ENCODE measurements at places on chromosomes 7 and 10. TPM values are rescaled to one million over a fixed set of nuclear protein-coding genes. Genes with fewer than 3 reads are reported as not detected.
A peak's percentile ranks its signal among the peaks of the same experiment; 100 is the strongest.

INA gene
- 1.2 TPM for total RNA-seq

GRCh38 chr10:98316661-98317060 lies 48.7 kb upstream of the LOXL4 start:
- ATAC-seq: peak; percentile 50

DNA sequence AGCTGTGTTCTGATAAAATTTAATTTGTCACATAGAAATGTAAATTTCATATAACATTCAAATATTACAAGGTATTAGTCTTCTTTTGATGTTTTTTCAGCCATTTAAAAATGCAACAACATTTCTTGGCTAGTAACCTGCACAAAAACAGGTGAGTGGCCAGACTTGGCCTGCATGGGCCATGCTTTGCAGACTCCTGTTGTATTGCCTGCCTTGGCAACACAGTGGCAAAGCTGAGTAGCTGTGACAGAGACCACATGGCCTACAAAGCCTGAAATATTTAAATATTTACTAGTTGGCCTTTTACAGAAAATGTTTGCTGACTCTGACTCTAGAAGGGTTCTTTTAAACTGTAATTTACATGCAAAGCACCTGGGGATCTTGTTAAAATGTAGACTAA lies 13.5 kb upstream of the TBX20 start:
- ATAC-seq: no peak

- ATAC-seq: no peak
Observed at GRCh38 chr10:78072504-78072903, 38.8 kb downstream of the RPS24 start.

SLC16A9 gene
- 0.54 TPM for total RNA-seq

DNA sequence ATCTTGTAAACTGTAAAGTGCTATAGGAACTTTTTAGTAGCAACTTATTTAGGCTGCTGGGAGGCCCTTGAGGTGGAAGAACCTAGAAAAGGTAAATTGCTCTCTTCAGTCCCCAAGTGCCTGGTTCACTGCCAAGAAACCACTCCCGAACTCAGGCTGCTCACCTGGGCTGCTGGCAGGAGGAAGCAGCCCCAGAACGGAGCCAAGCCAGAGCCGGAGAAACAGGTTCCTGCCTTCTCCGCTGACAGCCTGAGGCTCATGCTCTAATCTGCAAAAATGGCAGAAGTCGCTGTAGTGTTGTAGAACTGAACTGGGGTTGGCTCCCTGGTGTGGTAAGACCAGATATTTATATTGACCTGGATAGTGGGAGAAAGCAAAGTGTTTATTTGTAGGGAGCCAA lies 136.0 kb downstream of the CUL2 start:
- ATAC-seq: no peak

EN2 gene
- total RNA-seq: 0.15 TPM

DNA sequence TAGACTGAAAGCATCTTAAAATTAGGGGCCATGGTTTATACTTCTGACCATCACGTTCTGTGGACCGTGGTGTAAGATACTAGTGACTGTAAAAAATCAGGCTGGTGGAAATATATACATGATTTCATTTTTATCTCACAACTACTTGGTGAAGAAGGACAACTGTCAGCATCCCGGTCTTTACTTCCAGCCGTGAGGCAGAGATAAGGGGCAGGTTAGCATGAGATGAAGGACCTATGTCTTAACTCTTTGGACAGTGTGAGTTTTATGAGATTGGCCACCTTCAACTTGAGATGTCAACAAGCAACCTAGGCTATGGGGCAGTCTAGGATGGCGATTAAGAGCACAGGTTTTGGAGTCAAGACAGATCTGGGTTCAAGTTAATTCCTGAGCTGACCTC lies 37.5 kb upstream of the FAM171A1 start:
- no peak for ATAC-seq

IRF5 gene
- 6.6 TPM for total RNA-seq

- ATAC-seq: no peak
Observed at GRCh38 chr10:124007773-124008145, 85.6 kb downstream of the CHST15 start.

GRCh38 chr10:23070913-23071218 lies 24.5 kb upstream of the MSRB2 start:
- ATAC-seq: no peak

SPDYE9 gene
- total RNA-seq: not detected

GRCh38 chr7:17626235-17626634 lies 314.1 kb downstream of the SNX13 start:
- ATAC-seq: no peak

DNA sequence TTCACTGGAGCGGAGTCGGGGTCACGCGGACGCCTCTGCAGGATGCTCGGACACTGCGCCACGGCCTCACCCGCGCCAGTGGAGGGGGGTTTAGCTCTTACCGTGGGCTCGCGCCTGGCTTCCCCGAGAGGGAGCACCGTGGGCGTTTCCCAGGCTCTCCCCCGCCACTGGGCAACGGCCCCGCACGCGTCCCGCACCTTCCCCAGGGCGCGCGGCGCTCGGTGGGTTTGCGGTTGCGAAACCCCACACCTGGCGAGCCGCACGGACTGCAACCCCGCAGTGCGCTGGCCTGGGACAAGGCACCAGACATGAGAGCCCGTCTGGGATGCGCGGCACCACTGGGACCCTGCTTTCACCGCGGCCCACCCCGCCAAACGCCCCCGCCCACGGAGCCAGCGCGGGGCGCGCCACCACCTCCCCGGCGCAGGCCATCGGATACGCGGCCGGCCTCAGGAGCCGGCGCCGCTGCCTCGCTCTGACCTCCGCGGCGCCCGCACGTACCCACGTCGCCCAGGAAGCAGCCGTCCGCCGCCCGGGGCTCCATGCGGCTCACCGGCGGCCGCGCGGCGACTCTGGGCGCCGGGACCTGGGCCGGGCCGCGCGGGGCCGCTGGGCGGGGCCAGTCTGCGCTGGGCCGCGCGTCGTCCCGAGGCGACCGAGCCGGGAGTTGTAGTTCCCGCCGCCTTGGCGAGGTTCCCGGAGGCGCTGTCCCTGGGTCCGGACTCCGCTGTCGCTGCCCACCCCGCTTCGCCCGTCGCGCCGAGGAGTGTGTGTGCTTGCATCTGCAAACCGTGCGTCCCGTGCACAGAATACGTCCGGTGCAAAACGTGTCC lies at the start of gene ASB13:
ASB13 (minus strand) TSS at position 588 of the 833 bp plus-strand sequence; CDS start at position 544, 44 bp downstream.
- peak; percentile 91 for ATAC-seq

GRCh38 chr7:155489158-155489840 lies 31.4 kb downstream of the EN2 start:
- no peak for ATAC-seq

FZD1 gene
- total RNA-seq: 19.3 TPM

GPRIN2 gene
- total RNA-seq: not detected

- no peak for ATAC-seq
Observed at GRCh38 chr7:155815332-155816191, 3.3 kb upstream of the SHH start.

DNA sequence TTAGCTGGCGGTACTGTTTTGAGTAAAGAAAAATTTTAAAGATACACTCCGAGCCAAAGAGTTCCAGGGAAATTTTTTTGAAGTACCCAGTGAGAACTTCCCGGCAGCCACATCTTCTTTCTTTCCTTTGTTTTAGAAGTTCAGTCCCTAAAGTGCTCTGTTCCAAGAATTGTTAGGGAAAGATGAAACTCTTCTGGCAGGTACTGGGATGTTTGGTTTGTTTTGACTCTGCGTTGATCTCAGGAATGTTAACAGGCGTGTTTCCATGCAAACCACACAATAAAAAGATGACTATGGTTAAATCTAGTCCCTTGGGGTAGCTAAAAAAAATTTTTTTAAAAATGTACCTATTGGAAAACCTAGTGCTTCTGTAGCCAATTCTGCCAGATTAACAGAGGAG lies 224.7 kb upstream of the PHYHIPL start:
- ATAC-seq: peak; percentile 76

DNA sequence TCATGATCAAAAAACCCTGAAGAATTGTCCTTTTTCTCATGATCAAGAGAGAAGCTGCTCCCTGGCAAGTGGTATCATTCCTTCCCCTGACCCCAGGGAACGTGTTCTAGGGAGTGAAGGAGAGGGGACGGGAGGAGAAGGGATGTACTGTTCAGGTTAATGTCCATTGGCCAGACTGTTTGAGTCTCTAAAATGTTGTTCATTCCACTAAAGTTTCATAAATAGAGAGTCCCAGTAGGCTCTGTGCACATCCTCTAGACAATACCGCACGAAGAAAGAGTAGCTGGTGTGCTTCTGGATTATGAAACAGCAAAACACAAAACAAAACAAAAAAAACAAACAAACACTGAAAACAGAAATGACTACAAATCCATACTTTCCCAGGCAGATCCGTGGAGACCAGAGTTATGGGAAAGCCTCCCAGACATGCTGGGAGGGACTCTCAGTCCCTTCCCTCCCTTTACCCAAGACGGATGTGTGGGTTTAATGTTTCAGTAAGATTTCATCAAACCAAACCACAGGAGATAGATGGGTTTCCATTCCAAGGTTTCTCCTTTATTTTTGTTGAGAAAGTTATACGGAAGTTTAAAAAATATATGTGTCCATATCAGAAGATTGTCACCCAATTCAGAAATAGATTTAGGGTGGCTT lies 66.5 kb upstream of the TNS3 start:
- ATAC-seq: no peak

TMEM236 gene
- 0.31 TPM for total RNA-seq

DNA sequence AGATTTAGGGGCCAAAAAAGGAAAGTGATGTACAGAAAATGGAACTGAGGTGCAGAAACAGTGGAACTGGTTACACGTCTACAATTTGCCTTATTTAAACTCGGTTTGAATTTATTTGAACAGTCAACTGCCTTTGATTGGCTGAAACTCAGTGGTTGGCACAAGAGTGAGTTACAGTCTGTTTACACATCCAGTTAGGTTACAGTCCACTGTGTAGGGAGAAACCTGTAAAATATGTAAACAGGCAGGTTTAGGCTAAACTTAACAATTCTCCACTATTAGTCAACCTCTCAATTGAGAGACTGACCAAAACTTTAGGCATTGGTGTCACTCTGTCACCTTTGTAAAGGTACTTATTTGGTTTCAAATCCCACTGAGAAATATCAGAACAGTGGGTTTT lies 40.3 kb upstream of the RELN start:
- no peak for ATAC-seq

- ATAC-seq: no peak
Observed at GRCh38 chr7:3154317-3154716, 110.7 kb upstream of the CARD11 start.

DNA sequence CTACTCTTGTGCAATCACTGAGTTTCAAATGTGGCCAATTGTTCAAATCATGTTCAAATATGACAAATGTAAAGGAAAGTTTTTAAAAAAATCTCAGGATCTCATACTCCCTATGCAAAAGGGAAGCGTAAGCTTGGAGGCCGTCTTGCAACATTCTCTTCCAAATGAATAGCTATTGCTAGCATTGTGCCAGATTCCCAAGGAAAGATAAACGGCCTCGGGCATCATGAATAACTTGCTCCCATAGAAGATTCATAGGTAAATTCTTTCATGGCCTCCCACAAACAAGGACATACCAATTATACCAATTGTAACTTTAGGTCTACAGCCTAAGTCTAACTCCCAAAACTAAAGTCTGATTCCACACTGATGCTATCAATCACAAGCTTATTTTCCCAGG lies 416.9 kb downstream of the THSD7A start:
- no peak for ATAC-seq

DNA sequence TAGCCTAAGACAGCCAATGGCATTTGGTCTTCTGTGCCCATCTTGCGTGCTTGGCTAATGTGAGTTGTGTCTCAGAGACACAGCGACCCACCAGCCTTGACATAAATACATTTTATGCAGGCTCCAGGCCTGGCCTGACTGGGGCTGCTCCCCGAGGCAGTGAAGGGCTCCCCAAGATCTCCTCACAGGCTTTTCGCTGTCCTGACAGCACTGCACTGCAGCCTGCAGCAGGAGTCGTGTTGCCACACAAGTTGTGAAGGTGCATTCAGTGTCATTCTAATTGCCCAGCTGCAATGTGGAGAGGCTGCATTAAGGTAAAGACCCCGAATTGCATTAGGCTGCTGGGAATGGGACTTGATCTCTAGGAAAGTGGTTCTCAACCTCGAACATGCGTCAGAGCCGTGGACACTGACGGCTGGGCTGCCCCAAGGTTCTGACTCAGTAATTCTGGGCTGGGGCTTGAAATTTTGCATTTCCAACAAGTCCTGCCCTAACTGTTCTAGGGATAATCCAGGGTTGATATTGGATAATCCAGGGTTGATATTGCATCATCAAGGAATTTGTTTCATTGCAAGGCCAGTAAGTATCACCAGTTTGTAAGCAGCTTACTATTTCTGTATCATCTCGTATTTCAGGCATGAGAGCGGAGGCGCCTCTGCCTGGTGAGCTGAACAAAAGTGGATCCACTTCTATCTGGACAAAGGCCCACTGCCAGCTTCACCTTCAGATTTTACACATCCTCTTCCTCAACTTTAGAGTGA lies 108.7 kb upstream of the INSIG1 start:
- no peak for ATAC-seq

DNA sequence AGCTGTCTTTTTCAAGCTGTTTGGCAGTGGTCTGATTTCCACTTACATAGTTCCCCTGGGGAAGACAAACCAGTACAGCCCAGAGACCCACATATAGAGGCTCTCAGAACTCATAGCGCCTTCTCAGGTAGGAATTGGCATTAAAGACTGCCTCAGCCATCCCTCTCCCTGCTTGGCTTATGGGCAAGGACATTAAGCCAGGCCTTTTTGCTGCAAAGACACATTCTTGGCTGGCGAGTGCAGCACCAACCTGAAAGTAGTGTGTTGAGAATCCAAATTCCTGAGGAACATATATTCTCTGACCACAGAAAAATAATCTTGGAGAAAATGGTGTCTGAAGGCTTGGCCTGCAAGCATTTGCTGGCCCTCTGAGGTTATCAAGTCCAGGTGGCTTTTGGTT lies 39.2 kb upstream of the HPS1 start:
- ATAC-seq: no peak

GRCh38 chr10:108141064-108141463 lies 976.6 kb upstream of the SORCS1 start:
- no peak for ATAC-seq

DNA sequence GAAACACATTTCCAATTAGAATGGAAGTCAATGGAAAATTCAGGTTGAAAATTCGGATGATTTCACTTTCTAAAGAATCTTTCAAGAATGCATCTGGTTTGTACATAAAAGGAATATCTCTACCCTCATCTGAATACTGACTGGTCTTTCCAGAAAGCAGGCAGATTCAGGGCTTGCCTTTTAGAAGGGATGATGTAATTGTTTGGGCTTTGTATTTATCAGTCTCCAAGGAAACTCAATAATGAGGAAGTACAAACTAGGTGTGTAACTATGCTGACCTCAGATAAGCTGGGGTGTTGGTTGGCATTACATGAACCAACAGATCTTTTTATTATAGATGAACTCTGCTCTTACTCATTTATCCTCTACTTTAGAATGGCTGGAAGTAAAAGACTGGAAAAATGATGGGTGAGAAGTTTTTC lies 24.1 kb downstream of the PDLIM1 start:
- ATAC-seq: peak; percentile 71

GRCh38 chr7:42400211-42400772 lies 163.3 kb upstream of the GLI3 start:
- no peak for ATAC-seq

SFTPA1 gene
- total RNA-seq: not detected

- no peak for ATAC-seq
Observed at GRCh38 chr7:117061751-117062150, 108.5 kb downstream of the ST7 start.

- no peak for ATAC-seq
Observed at GRCh38 chr10:13960603-13961002, 370.1 kb downstream of the FRMD4A start.

GRCh38 chr10:33027088-33027487 lies 69.1 kb upstream of the ITGB1 start:
- no peak for ATAC-seq

- no peak for ATAC-seq
Observed at GRCh38 chr10:124318811-124319210, 99.9 kb downstream of the OAT start.

- ATAC-seq: peak; percentile 64
Observed at GRCh38 chr7:70380421-70381015, 751.4 kb upstream of the GALNT17 start.

Data from gastroesophageal sphincter (tissue), 4 donors.